ENCODE measurements at places on chromosomes 11 and 22. TPM values are rescaled to one million over a fixed set of nuclear protein-coding genes. Genes with fewer than 3 reads are reported as not detected.

DNA sequence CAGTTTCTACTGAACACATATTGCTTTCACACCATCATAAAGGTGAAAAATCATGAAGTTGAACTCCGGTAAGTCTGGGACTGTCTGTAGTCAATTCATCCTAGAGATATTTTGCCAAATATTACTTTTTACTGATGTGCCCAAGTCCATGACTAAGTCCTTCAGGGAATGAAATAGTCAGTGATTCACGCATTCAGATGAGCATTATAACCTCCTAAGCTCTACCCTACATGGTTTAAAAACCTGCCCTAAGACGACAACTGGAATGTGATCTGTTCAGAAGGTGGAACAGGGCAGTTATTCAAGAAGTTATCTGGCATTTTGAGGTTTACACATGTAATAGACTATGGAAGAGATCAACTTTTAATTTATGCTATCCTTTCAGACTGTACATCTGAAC is 125.6 kb downstream of the TRPC6 start:
- no peak overlapping the region for H3K4me3 ChIP-seq
- H3K4me1 ChIP-seq: peaks cover 6% of the 10 kb centered on the region
- no peaks in the 10 kb centered on the region for H3K36me3 ChIP-seq
- no peak overlapping the region for H3K27ac ChIP-seq
- peaks cover 3% of the 10 kb centered on the region for H3K27me3 ChIP-seq
- DNase-seq: no peak

DNA sequence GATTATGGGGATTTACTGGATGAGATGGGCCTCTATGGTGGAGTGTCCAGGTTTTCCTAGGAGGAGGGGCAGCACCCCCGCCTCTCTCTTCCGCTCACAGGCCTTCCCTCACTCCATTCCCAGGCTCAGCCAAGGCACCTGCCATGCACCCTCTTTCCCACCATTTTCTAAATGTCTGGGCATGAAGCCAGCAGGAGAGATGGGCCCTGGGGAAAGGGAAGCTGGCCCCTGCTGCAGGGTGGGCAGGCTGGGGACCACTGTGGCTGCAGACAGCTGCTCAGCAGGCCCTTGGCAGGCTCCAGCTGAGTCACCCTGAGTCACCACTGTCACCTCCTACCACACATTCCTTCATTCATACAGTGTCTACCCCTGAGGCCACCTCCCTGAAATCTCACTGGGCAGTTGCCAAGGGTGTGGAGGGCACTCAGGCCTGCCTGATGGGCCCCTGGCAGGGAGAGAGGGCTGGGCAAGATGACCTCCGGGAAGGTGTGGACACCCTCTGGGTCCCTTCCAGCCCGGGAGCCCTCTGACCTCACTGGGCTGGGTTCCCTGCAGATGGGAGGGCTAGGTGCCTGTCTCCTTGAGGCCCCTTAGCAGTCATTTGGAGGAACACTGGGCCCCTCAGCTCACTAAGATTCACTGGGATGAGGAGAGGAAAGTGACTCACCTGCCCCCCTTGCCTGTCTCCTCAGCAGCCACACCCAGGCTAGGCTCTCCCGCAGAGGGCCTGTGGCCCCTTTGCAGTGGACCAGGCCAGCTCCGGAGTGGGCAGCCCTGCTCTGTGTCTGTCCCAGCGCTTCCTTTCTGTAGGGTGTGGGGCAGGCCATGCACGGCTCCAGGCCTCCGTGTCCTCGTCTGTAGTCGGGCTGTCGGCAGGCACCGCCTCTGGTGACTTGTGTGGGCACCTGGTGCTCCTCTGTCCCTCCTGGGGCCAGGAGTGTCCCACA is 7.8 kb downstream of the MYEOV start:
- no peak overlapping the region for H3K4me3 ChIP-seq
- DNase-seq: peak; percentile 88
- H3K36me3 ChIP-seq: no peaks in the 10 kb centered on the region
- peaks cover 2% of the 10 kb centered on the region for H3K27me3 ChIP-seq

GRCh38 chr11:87039371-87039770 is 1.6 kb downstream of the TMEM135 start:
- no peaks in the 10 kb centered on the region for H3K27me3 ChIP-seq
- H3K27ac ChIP-seq: peak overlapping the region; percentile 13
- peak overlapping the region; percentile 97 for H3K4me3 ChIP-seq
- H3K4me1 ChIP-seq: peaks cover 35% of the 10 kb centered on the region
- DNase-seq: no peak
- H3K36me3 ChIP-seq: no peaks in the 10 kb centered on the region

- H3K27me3 ChIP-seq: peaks cover 19% of the 10 kb centered on the region
- H3K36me3 ChIP-seq: peaks cover 1% of the 10 kb centered on the region
- H3K4me3 ChIP-seq: no peak overlapping the region
- H3K27ac ChIP-seq: no peak overlapping the region
- peaks cover 6% of the 10 kb centered on the region for H3K4me1 ChIP-seq
- no peak for DNase-seq
These were observed 25.5 kb upstream of the TSPAN18 start for GRCh38 chr11:44701276-44701675.

DNA sequence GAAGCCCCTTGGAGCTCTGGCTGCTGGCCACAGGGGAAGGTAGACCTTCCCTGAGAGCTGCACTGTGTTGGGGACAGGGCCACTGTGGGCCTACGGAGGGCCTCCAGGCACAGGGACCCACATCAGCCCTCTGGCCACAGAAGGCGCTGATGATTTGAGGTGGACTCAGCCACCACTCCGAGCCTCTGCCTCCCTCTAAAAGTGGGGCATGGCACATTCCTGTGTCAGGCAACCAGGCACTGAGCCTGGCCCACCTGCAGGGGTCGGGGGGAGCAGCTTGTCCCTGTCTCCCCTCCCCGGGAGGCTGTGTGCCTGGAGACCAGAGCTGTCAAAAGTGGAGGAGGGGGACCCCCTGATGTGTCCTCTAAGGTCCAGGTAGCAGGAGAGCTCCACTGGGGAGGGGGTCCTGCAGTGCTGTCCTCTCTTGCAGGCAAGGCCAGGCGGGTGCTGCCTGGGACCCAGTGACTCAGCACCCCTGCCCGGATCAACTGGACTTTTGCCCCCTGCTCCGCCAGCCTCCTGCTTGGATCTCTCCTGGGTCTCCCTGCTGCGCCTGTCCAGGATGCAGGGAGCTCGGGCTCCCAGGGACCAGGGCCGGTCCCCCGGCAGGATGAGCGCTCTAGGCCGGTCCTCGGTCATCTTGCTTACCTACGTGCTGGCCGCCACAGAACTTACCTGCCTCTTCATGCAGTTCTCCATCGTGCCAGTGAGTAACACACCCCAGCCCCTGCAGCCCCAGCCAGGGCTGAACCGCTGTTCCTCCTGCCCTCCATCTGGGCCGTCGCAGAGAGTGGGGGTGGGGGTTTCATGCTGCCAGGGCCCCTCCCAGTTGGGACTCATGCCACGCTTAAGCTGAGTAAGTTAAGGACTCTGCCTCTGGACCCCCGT is 17.5 kb upstream of the CDKN1C start:
- no peaks in the 10 kb centered on the region for H3K27me3 ChIP-seq
- H3K4me3 ChIP-seq: peak overlapping the region; percentile 67
- peaks cover 27% of the 10 kb centered on the region for H3K4me1 ChIP-seq
- DNase-seq: no peak
- H3K36me3 ChIP-seq: peaks cover 8% of the 10 kb centered on the region

- no peak overlapping the region for H3K27ac ChIP-seq
- peak; percentile 68 for DNase-seq
- no peaks in the 10 kb centered on the region for H3K27me3 ChIP-seq
- H3K4me1 ChIP-seq: no peaks in the 10 kb centered on the region
These were observed 1001.1 kb downstream of the BRD1 start for GRCh38 chr22:48826546-48826945.

DNA sequence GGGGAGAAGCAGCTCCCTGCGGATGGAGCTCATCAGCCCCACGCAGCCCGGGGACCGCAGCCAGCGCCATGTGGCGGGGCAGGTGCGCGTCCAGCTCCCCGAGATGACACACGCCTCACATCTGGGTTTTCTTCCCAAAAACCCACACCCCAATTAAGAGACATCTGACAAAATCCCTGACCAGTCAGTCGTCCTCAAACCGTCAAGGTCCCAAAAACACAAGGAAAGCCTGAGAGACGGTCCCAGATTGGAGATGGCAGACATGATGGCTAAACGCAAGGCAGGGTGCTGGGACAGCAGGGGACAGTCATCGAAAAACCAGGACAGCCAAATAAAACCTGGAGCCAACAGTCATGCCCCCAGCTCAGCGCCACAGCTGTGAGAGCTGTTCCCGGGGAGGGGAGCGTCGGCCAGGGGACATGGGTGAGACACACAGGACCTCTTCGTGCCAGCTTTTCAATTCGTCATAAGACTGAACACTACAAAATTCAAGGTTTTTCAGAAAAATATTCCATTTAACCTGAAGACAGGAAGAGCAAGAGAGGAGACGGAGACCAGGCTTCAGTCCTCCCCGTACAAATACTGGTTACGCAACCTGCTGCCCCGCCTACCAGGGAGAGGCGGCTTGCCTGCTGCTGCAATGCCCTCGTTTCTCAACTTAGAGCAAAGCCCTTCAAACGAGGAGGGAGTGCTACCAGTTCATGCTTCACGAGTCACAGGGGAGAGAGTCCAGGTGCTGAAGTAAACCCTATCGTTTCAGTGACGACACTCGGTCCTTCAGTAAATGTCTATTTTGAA is 10.5 kb downstream of the TOLLIP start:
- no peaks in the 10 kb centered on the region for H3K27me3 ChIP-seq
- peaks cover 40% of the 10 kb centered on the region for H3K4me1 ChIP-seq
- H3K27ac ChIP-seq: peak overlapping the region; percentile 49
- H3K36me3 ChIP-seq: peaks cover 3% of the 10 kb centered on the region
- no peak for DNase-seq

DNA sequence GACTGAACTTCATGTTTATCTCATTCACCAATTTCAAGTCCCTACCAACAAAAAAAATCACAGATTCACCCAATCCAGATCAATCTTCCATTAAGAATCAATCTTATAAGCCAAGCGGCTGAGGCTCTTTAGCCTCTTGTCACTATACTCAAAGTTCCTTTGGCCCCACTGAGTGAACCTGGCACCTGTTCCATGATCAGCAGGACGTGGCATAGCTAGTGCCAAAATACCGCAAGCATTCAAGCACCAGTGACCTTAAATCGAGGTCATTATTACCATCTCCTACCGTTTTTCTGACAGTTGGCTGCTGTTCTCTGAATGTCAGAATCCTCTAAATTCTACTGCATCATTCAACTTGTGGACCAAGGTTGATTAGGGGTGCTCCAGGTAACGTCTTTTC is 141.2 kb downstream of the CADM1 start:
- H3K36me3 ChIP-seq: no peaks in the 10 kb centered on the region
- DNase-seq: no peak
- no peaks in the 10 kb centered on the region for H3K27me3 ChIP-seq
- H3K4me3 ChIP-seq: no peak overlapping the region

DNA sequence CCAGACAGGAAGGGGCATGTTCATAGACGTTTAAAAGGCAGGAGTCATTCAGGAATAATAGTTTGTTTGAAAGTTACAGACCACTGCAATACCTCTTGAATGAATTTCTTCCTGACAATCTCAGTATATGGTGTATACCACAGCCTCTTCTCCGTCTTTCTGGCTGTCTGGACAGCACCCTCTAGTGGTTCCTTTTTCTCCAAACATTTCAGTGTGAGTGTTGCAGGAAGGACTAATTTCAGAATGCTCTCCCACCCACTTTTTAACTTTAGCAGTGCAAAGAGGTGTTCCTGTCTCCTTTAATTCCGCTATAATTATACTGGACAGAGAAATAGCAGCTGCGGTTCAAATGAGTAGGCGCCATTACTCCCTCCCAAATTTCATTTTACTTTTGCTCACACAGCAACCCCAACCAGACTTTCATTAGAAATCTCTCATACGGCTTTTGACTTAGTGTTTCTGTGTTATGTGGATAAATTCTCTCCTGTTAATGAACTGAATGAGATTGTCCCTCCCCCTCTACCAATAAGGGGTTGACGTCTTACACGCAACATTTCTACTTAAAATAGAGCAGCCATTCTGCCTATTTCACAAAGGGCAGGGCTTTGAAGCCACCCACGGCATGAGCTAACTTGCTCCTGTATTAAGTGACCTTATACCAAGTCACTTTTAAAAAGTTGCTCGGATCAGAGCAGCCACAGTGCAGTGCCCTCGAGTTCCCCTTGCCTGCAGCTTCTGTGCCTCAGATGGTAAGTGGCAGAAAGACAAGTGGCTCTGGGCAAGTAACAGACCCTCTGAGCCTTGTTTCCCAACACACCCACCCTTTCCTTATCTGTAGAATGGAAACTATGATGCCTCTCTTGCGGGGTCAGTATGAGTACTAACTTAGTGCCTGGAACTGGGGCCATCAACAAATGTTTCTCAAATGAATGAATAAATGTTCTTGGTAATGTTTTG is 368.6 kb downstream of the OPCML start:
- no peaks in the 10 kb centered on the region for H3K36me3 ChIP-seq
- H3K27me3 ChIP-seq: peaks cover 40% of the 10 kb centered on the region
- H3K4me1 ChIP-seq: no peaks in the 10 kb centered on the region
- no peak overlapping the region for H3K4me3 ChIP-seq
- DNase-seq: no peak
- no peak overlapping the region for H3K27ac ChIP-seq

- DNase-seq: no peak
- H3K27ac ChIP-seq: no peak overlapping the region
- H3K36me3 ChIP-seq: no peaks in the 10 kb centered on the region
These were observed 45.3 kb upstream of the ACCSL start for GRCh38 chr11:44002191-44003093.

DNA sequence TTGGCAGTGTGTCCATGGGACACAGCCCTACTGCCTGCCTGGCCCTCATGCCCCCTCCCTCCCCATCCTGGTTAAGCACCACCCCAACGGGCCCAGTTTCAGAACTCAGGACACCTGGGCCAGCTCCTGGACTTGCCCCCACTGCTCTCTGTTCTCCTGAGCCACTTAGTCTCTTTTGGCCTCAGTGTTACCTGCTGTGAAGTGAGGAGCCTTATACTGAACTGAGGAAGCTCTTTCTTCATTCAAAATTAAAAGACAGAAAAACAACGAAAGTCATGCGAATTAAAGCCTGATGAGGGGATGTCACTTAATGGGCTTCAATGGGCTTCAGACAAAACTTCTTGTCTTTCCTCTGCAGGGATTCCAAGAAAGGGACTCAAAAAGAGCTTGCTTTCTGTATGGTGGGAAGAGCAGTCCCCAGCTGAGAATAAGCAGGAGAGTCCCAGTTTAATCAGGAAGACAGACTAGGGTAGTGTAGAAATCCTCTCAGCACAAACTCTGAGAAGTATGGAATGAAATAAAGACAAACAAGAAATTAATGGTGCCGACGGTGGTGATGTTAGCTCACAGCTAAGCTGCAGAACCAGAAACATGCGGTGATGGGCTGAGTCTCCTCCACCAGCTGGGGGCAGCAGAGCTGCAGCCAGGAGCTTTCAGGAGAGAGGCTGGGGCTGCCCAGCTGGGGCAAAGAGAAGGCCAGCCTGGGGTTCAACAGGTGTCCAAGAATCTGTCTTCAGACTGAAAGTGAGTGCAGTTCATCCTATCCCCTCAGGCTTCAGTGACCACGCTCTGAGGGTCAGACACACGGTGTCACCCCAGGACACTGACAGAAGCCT is 101.0 kb downstream of the GGTLC2 start:
- no peaks in the 10 kb centered on the region for H3K36me3 ChIP-seq
- no peak for DNase-seq
- H3K27me3 ChIP-seq: peaks cover 50% of the 10 kb centered on the region
- no peak overlapping the region for H3K4me3 ChIP-seq
- no peaks in the 10 kb centered on the region for H3K4me1 ChIP-seq

GRCh38 chr11:24628224-24628776 is 131.4 kb downstream of the LUZP2 start:
- H3K36me3 ChIP-seq: no peaks in the 10 kb centered on the region
- H3K4me3 ChIP-seq: no peak overlapping the region
- no peak for DNase-seq
- no peak overlapping the region for H3K27ac ChIP-seq
- no peaks in the 10 kb centered on the region for H3K27me3 ChIP-seq
- H3K4me1 ChIP-seq: peaks cover 3% of the 10 kb centered on the region

Gene B4GAT1
- total RNA-seq: 21.1 TPM

Gene MYOD1
- total RNA-seq: not detected

Gene FGF4
- not detected for total RNA-seq

Gene GRAMD1B
- total RNA-seq: 2.2 TPM

Gene RIBC2
- total RNA-seq: 1.1 TPM

Gene SMTNL1
- total RNA-seq: not detected

Gene POU2AF1
- total RNA-seq: not detected

Gene WNT7B
- 0.18 TPM for total RNA-seq

Data from chondrocyte (in vitro differentiated cells).